ENCODE measurements at places on chromosomes 2 and 18. TPM values are rescaled to one million over a fixed set of nuclear protein-coding genes. Genes with fewer than 3 reads are reported as not detected.

DNA sequence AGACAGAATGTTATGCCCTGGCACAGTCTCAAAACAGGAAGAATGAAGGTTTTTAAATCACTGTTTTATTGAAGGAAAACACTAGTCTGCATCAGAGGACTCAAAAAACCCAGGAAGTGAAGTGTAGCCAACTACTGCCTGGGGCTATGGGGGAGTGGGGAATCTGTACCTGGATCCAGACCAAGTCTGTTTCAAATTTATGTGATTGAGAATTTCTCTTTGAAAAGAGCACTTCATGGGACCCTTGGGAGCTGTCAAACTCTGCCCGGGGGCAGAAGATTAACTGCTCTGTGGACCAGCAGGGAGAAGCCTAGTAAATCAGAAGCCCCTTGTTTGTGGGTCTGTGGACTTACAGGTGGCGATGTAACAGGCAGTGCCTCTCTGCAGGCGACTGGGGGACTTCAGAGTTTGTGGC, 45.3 kb upstream of the TANC1 start:
- H3K27ac ChIP-seq, result no peak overlapping the region
- H3K4me3 ChIP-seq, result no peak overlapping the region
- no peaks in the 10 kb centered on the region for H3K36me3 ChIP-seq
- DNase-seq, result no peak
- no peaks in the 10 kb centered on the region for H3K27me3 ChIP-seq
- no peaks in the 10 kb centered on the region for H3K4me1 ChIP-seq

DNA sequence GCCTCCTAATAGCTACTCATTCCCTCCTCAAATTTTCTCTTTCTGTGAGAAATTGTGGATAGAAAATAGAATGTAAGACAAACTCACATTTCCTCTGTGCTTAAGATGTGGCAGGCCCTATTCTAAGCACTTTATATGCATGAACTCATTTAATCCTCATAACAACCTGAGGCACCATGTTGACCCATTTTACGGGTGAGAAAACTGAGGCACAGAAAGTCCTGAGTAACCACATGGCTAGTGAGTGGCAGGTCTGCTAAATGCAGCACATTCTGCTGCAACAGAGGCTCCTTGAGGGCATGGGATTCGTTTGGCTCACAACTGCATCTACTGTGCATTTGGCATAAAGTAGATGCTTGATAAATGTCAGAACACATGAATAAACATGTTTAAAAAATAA, 22.7 kb upstream of the RNF149 start:
- peak overlapping the region; percentile 58 for H3K27ac ChIP-seq
- no peaks in the 10 kb centered on the region for H3K36me3 ChIP-seq
- no peak overlapping the region for H3K4me3 ChIP-seq
- no peak for DNase-seq
- peaks cover 4% of the 10 kb centered on the region for H3K4me1 ChIP-seq

- no peak for DNase-seq
- H3K36me3 ChIP-seq, result no peaks in the 10 kb centered on the region
- H3K4me3 ChIP-seq, result no peak overlapping the region
- no peak overlapping the region for H3K27ac ChIP-seq
- no peaks in the 10 kb centered on the region for H3K27me3 ChIP-seq
Measured at GRCh38 chr2:240328526-240328925, 106.9 kb upstream of the GPC1 start.

GRCh38 chr2:24508878-24509277, 17.8 kb downstream of the NCOA1 start:
- no peaks in the 10 kb centered on the region for H3K4me1 ChIP-seq
- H3K27ac ChIP-seq, result no peak overlapping the region
- DNase-seq, result no peak
- no peaks in the 10 kb centered on the region for H3K27me3 ChIP-seq
- H3K4me3 ChIP-seq, result no peak overlapping the region

DNA sequence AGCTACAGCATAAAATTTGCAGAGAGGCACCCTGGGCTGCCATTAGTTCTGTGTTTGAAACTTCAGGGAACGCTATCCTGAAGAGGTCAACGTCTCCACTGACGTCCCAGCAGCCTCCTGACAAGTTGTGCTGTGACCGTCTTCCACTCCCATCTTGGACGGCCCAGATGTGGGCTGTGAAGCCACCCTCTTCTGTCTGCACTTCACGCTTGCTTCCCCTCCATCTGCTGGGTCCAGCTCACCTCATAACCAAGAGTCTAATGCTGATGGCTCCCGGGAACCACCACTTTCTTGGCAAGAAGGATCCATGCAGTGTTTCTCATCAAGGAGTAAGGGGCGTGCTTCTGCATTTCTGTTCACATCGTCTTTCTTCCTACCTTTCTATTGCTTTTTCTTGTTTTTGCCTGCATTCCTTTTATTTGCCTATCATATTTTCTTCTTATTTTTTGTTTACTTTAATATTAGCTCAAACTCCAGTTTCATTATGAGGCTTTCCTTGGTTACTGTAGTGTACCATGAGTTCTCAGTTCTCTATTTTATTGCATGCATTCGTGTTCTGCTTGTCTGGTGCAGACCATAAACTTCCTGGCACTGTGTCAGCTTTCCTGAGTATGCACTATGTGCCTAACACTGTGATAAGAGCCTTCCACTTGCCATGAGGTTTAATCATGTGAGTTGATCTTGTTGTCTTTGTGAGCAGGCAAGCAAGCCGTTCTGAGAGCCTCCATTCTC, 631.8 kb upstream of the RAB6C start:
- no peaks in the 10 kb centered on the region for H3K4me1 ChIP-seq
- H3K4me3 ChIP-seq, result no peak overlapping the region
- no peak overlapping the region for H3K27ac ChIP-seq
- no peaks in the 10 kb centered on the region for H3K27me3 ChIP-seq
- H3K36me3 ChIP-seq, result no peaks in the 10 kb centered on the region
- no peak for DNase-seq

- no peaks in the 10 kb centered on the region for H3K4me1 ChIP-seq
- DNase-seq, result no peak
- no peaks in the 10 kb centered on the region for H3K27me3 ChIP-seq
Measured at GRCh38 chr2:152155209-152155608, 20.4 kb downstream of the STAM2 start.

- DNase-seq, result no peak
- no peak overlapping the region for H3K27ac ChIP-seq
- H3K36me3 ChIP-seq, result no peaks in the 10 kb centered on the region
Measured at GRCh38 chr2:130252880-130253645, 54.8 kb upstream of the TUBA3E start.

DNA sequence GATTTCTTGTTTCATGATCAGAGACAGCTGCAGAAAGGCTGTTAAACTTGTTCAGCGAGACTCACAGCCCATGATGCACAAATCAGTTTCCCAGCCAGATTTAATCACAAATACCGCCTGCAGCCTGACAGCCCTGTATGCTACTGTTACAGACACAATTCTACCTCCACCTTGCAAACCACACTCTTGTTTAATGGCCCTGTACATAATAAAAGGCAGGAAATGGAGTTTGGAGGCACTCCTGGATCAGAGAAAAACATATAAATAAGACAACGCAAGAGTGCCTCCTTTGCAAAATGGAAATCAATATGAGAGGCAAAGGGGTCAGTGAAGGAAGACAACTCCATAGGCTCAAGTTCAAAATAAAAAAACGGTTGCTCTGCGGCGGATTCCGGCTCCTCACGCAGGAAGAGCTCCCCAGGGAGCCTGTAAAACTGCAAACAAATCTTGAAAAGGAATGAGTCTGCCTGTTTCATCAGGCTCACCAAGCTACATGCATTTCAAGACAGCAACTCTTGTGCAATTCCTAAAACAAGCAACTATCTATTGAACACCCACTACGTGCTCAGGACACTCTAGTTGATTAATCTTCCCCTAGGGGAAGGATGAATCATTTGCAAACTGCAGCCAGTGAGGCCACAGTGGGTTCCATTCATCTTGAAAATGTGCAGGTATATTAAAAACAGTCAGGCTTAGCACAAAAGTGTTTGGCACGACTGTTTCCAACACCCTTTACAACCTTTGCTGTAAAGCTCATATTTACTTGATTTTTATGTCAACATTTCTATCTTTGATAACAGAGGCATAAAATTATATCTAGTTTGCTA, 37.5 kb downstream of the TBC1D8 start:
- peak; percentile 71 for DNase-seq
- peak overlapping the region; percentile 78 for H3K27ac ChIP-seq
- H3K4me3 ChIP-seq, result peak overlapping the region; percentile 33
- peaks cover 16% of the 10 kb centered on the region for H3K4me1 ChIP-seq
- no peaks in the 10 kb centered on the region for H3K36me3 ChIP-seq

GRCh38 chr18:27920836-27921235, 256.1 kb downstream of the CDH2 start:
- no peaks in the 10 kb centered on the region for H3K36me3 ChIP-seq
- no peaks in the 10 kb centered on the region for H3K27me3 ChIP-seq
- no peak overlapping the region for H3K27ac ChIP-seq
- no peaks in the 10 kb centered on the region for H3K4me1 ChIP-seq
- DNase-seq, result no peak

DNA sequence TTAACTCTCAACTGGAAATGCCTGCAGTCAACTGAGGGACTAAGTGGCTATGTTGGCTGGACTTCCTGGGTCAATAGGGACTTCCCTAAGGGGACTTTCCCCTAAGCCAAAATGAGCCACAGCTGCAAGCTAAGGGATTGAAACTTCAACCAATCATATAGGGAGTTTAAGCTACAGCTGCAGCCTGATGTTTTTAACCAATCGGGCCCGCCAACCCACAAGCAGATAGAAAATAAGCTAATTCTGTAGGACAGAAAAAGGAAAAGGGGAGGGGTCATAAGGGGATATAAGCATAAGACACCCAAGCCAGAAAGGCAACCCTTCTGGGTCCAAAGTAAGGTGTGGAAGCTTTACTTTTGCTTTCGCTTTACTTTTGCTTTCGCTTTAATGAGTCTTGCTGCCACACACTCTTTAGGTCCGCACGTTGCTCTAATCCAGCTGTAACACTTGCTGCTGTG, 927.5 kb downstream of the ERBB4 start:
- H3K27ac ChIP-seq, result no peak overlapping the region
- no peaks in the 10 kb centered on the region for H3K27me3 ChIP-seq
- no peaks in the 10 kb centered on the region for H3K36me3 ChIP-seq

DNA sequence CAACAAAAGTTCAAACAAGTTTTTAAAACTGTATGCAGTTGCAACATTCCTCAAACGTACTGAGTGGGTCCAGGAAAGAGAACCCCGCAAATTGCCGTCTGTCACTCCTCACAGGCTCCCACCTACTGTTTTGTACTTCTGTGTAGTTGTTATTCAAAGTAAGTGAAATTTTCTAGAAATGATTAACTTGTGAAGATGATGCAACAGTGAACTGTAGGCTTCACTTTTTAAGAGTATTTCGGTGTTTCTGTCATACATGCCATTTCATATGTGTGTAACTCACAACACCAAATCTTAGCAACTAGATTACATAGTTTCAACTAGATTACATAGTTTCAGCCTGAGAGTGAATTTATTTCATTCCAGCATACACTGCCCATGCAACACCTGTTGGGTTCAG, 226.0 kb upstream of the TANK start:
- no peak for DNase-seq
- H3K4me1 ChIP-seq, result no peaks in the 10 kb centered on the region
- H3K27ac ChIP-seq, result no peak overlapping the region
- H3K27me3 ChIP-seq, result no peaks in the 10 kb centered on the region

GRCh38 chr2:129324349-129324748, 655.1 kb upstream of the RAB6C start:
- H3K27ac ChIP-seq, result no peak overlapping the region
- H3K27me3 ChIP-seq, result no peaks in the 10 kb centered on the region
- no peaks in the 10 kb centered on the region for H3K36me3 ChIP-seq

GRCh38 chr2:224263571-224264043, 138.3 kb downstream of the FAM124B start:
- no peaks in the 10 kb centered on the region for H3K36me3 ChIP-seq
- DNase-seq, result no peak
- no peak overlapping the region for H3K27ac ChIP-seq
- H3K27me3 ChIP-seq, result no peaks in the 10 kb centered on the region

- H3K36me3 ChIP-seq, result no peaks in the 10 kb centered on the region
- no peak for DNase-seq
- H3K4me1 ChIP-seq, result no peaks in the 10 kb centered on the region
- no peak overlapping the region for H3K4me3 ChIP-seq
- H3K27ac ChIP-seq, result no peak overlapping the region
Measured at GRCh38 chr2:224024270-224024669, 14.8 kb downstream of the SERPINE2 start.

The BOLL gene
- total RNA-seq, result not detected

The PROM2 gene
- total RNA-seq, result 47.7 TPM

The ZDBF2 gene
- 7.2 TPM for total RNA-seq

The ACMSD gene
- 0.59 TPM for total RNA-seq

The REL gene
- total RNA-seq, result 17.0 TPM

Data from breast epithelium (tissue), 4 donors.